ENCODE measurements at places on chromosomes 2 and 18. TPM values are rescaled to one million over a fixed set of nuclear protein-coding genes. Genes with fewer than 3 reads are reported as not detected.

The PKDCC gene
- 209 TPM for total RNA-seq

The NOL4 gene
- total RNA-seq: 0.31 TPM

The FASTKD2 gene
- 34.8 TPM for total RNA-seq

The LYPD6B gene
- total RNA-seq: not detected

The IGFBP2 gene
- 185 TPM for total RNA-seq

The C1QL2 gene
- total RNA-seq: not detected

The QPCT gene
- 2.5 TPM for total RNA-seq

The HOXD13 gene
- not detected for total RNA-seq

The PSMA8 gene
- total RNA-seq: not detected

The NR4A2 gene
- total RNA-seq: 2.4 TPM

The CTIF gene
- total RNA-seq: 64.9 TPM

The CXCR2 gene
- 1.2 TPM for total RNA-seq

The FAM98A gene
- 65.7 TPM for total RNA-seq

The RAB3GAP1 gene
- 38.9 TPM for total RNA-seq

The SF3B6 gene
- 49.4 TPM for total RNA-seq

The SERPINB13 gene
- not detected for total RNA-seq

The REG3G gene
- total RNA-seq: not detected

The SLC19A3 gene
- 40.4 TPM for total RNA-seq

The PRKAG3 gene
- 0.10 TPM for total RNA-seq

The IMPA2 gene
- 17.2 TPM for total RNA-seq

The C2orf78 gene
- not detected for total RNA-seq

The EPAS1 gene
- total RNA-seq: 377 TPM

The NDC80 gene
- total RNA-seq: 0.29 TPM

The IWS1 gene
- 41.9 TPM for total RNA-seq

The ME2 gene
- total RNA-seq: 88.1 TPM

The UGT1A10 gene
- not detected for total RNA-seq

The PLB1 gene
- total RNA-seq: 6.2 TPM

The GCG gene
- total RNA-seq: not detected

The ITGB6 gene
- total RNA-seq: 0.77 TPM

The RBM44 gene
- 0.38 TPM for total RNA-seq

The SCYGR4 gene
- not detected for total RNA-seq

The NAT8 gene
- not detected for total RNA-seq

The SDC1 gene
- 0.50 TPM for total RNA-seq

The ADAM23 gene
- total RNA-seq: 31.1 TPM

The C2orf80 gene
- total RNA-seq: not detected

The GPR35 gene
- 1.1 TPM for total RNA-seq

The SIX3 gene
- total RNA-seq: not detected

The BCL2 gene
- total RNA-seq: 11.6 TPM

The SYT4 gene
- 3.8 TPM for total RNA-seq

The DNER gene
- 32.9 TPM for total RNA-seq
